ENCODE measurements at places on chromosomes 7 and 10.

GRCh38 chr10:130440971-130441370, 304.8 kb downstream of the GLRX3 start:
- DNase-seq, result no peak

DNA sequence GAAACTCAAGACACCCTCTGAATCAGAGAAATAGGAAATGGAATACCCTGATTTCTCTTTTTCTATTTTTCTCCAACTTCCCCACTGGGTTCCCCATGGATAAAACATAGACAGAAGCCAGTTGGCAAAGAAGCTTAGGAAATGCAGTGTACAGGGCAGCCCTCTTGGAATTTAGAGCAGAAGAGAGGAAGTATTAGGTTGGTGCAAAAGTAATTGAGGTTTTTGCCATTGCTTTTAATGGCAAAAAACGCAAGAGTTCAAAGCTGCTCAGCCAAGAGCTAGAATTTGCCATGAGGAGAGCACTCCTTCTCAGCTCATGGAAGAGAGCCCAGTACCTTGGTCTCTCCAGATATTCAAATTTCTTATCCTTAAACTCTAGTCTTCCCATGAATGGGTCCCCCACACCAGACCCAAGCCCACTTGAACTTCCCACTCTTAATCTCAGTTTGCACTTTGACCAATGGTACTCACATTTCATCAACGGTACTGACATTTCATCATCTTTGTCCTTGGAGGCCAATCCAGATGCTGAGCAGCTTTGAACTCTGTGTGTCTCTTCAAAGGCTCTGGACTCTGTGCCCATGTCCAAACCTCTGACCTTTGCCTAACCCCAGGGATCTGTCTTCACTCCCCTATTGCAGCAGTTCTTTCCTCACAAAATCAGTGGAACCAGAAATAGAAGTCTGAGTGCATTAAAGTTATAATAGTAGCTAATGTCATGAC, 73.2 kb upstream of the PPP1R3C start:
- no peak for DNase-seq

DNA sequence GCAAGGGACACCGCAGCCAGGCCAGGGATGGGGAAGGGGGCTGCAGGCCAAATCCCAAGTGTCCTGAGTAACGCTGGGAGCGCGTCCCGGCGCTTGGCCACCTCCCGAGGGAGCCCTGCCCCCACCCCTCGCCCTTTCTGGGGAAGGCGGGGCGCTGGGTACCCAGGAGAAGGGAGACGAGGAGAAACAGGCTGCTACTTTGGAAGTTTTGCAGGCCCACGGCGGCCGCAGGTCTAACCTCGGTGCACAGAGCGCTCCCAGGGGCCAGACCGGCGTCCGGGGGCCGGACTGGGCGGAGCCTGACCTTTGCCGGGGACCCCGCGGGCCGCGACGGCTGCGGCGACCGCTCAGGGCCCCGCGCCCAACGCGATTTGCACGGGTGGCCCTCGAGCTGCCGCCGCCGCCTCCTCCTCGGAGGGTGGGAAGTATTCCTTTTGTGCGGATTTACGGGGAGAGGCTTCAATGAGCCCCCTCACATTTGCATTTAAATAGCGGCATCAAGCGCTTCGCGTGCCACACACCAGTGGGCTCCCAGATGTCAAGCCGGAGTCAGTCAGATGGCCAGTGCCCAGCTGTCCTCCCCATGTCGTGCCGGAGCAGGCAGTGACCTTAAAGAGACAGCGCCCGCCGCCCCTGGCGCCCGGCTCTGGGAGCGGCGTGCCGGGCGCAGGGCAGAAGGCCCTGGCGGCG, 3.0 kb upstream of the EBF3 start:
- DNase-seq, result no peak

DNA sequence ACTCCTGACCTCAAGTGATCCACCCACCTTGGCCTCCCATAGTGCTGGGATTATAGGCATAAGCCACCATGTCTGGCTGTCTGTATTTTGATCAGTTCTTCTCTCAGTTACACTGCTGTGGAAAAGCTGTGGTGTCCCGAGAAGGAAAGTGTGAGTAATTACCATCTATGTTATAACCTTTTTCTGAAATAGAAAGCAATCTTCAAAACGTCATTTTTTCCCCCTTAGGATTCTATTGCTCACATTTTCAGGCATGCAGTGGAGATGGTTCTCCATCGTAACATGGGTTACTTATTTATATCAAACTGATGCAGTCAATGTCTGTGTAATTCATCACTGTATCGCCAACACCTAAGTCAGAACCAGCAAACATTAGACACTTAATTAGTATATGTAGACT, 103.5 kb upstream of the FAM3C start:
- DNase-seq, result no peak

GRCh38 chr10:129658376-129659072, 191.5 kb downstream of the MGMT start:
- DNase-seq, result peak; percentile 21

DNA sequence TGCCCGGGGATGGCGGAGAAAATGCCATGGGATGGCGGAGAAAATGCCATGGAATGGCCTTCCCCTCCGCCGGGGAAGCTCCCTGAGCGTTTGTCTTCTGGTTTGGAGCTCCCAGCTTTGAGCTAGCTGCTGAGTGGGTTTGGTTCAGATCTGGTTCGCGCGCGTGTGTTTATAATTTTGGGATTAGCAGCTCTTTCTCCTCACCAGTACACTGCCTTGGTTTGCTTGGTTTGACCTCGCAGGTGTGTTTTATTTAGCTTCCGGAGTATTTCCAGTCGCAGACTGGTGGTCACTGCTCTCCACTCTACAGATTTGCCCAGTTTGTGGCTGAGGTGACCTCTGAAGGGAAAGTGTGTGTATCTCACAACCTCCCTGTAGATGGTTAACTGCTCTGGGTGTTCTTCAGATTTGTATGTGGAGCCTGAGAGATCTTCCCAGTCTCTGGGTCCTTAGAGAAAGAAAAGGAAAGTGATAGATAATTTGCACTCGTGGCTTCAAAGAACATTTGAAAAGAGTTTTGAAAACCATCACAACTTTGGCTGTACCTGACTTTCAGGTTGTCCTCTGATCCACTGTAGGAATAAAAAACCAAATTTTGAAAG, 597 bp downstream of the ZNF277 start:
- DNase-seq, result peak; percentile 27

DNA sequence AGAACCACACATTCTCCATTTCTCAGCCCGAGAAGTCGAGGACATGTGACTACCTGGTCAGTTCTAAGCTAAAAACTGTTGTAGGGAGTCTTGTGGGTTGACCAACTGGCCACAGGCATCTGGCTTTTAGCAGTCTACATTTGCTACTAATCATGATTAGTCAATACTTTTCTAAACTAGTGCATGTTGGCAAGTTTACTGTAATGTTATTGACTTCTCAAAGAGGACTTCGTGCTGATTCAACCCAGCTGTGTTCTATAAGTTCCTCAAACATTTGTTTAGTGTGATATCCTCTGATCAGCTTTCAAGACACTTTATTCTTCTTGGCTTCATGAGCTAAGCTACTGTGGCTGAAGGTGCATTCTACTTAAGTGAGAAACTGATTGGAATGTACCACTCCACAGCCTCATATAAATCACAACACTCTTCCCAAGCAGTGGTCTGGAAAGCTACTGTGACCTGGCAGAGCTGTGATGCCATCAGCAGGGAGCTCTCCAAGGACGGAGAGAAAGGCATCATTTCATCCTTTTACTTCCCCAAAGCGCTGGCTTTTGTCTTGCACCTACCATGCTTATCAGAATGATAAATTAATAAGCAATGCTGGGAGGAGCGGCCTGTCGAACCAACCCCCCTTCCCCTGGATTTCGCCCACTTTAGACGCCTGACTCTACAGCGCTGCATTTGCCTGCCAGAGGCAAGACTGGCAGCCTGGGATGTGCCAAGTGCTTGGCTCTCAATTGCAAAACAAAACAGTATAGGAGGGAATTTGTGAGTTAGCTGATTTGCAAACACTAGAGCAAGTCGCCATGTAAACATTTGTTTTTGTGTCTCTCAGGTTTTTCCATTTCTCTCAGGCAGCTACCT, 206.7 kb upstream of the PLXNA4 start:
- no peak for DNase-seq

- no peak for DNase-seq
Measured at GRCh38 chr10:26717476-26717875, 20.0 kb downstream of the PDSS1 start.

DNA sequence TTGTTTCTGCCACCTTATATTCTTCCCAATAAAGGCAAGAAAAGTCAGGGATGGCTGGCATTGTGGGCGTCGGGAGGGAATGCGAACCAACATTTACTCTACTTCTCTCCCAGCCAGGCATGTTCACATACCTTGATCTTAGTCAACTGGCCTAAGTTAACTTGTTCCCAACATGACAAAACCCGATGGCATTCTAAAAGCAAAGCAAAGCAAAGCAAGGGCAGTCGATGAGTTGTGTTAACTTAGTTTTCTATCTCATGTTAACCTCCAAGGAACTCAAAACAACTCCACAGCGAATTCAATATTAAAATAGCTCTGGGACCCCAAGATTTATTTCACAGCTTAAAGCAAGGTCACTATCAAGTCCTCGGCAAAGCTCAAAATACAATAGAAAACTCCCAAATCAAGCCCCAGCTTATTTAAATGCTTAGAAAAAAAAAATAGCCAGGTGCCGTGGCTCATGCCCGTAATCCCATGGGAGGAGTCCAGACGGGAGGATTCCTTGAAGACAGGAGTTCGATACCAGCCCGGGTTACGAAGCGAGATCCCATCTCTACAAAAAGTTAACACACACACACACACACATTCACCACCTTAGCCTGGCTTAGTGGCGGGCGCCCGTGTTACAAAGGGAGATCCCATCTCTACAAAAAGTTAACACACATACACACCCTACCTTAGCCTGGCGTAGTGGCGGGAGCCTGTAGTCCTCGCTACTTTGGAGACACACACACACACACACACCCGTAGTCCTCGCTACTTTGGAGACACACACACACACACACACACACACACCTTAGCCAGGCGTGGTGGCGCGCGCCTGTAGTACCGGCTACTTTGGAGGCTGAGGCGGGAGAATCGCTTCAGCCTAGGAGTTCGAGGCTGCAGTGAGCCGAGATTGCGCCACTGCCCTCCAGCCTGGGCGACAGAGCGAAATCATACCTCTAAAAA, 901 bp upstream of the CCNY start:
- no peak for DNase-seq

DNA sequence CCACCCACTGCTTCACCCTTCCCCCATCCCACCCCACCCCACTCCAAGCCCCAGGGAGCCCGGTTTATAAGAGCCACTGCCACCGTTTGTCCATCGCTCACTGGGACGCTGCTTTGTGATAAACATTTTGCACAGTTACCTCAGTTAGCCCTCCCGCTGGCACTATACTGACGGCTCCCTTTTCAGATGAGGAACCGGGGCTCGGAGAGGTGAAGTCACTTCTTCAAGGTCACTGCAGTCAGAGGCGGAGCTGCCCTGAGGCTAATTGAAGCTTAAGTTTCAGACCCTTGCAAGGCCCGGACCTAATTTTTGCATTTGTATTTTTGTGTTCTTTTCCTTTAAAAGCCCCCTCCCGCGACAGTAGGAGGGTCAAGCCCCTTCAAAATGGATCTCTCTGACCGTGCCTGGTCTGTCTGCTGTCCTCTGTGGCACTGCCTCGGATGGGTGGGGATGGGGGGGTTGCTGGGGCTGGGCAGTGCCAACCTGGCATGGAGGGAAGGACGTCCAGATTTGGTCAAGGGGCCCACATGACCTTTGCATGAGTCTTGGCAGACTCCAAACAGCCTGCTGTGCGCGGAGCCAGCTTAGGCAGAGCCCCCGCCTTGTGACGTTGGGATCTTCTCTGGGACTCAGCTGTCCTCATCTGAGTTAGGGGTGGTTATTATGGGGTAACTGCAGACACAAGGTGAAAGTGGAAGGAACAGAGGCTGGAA, 17.7 kb upstream of the NODAL start:
- no peak for DNase-seq

DNA sequence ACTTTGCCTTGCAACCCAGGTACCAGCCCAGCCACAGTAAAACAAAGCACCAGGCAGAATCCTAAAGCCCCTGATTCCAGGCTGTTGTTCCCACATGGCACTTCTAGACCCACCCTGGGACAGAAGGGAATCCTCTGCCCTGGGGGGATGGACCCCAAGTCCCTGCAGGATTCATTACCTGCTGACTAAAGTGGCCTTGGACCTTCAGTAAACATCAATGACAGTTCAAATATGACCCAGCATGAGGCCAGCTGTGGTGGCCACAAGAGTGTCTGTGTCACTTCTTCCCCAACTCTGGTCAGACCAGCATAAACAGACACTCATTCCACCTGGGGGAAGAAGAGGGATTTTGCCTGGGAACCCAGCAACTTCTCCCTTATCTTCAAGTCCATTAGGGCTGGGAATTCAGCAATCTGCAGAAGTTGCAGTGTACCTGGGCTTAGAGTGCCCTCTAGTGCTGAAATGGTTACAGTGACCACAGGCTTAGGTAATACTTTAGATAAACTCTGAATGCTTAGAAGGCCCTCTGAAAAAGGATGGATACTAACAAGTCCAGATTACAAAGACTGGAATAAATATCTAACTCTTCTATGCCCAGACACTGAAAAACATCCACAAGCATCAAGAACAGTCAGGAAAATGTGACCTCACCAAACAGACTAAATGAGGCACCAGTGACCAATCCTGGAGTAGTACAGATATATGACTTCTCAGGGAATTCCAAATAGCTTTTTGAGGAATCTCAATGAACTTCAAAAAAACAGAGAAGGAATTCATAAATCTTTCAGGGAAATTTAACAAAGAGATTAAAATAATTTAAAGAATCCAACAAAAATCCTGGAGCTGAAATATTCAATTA, 108.5 kb upstream of the TMEM168 start:
- DNase-seq, result peak; percentile 68

GRCh38 chr7:100570954-100571828, 2.5 kb downstream of the SAP25 start:
- peak; percentile 27 for DNase-seq

DNA sequence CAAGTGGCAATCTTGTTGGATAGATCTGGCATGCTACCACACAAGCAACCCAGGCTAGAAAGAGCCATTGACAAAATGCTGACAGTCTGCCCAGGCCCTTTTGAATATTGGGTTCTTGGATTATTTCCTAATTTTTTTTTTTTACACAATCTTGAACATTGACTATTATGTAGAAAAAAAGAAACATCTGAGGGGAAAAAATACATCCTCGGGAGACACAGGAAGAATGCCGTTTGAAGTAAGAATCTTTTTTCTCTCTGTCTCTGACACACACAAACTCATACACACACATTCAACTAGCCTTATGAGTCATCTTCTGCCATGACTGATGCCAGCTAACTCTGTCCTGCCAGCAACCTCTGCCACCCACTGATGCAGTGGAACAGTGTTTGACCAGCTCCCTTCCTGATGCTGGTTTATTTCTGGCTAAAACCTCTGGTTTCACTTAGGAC, 47.2 kb downstream of the SORBS1 start:
- DNase-seq, result no peak
